ENCODE measurements at places on chromosomes 7 and 10. TPM values are rescaled to one million over a fixed set of nuclear protein-coding genes. Genes with fewer than 3 reads are reported as not detected.

MRPL32 gene
- 53.2 TPM for total RNA-seq

SFTPA1 gene
- not detected for total RNA-seq

TEX47 gene
- total RNA-seq, result not detected

GRID2IP gene
- total RNA-seq, result not detected

PLXNA4 gene
- 3.4 TPM for total RNA-seq
